ENCODE measurements at places on chromosomes 13 and 19.

DNA sequence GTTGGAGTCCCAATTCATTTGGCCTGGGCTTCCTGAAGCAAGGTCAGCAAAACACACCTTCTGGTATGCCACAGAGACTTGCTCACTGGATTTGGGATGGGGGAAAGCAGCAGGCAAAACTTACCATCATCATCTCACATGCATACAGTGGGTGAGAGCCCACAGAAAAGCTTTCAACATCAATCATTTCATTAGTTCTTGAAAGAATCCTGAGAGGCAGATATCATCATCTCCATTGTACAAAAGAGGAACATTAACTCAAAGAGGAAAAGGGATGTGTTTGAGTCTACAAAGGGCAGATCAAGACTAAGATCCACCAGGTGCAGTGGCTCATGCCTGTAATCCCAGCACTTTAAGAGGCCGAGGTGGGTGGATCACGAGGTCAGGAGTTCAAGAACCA is 6.4 kb downstream of the WDR87 start:
- no peak for DNase-seq

DNA sequence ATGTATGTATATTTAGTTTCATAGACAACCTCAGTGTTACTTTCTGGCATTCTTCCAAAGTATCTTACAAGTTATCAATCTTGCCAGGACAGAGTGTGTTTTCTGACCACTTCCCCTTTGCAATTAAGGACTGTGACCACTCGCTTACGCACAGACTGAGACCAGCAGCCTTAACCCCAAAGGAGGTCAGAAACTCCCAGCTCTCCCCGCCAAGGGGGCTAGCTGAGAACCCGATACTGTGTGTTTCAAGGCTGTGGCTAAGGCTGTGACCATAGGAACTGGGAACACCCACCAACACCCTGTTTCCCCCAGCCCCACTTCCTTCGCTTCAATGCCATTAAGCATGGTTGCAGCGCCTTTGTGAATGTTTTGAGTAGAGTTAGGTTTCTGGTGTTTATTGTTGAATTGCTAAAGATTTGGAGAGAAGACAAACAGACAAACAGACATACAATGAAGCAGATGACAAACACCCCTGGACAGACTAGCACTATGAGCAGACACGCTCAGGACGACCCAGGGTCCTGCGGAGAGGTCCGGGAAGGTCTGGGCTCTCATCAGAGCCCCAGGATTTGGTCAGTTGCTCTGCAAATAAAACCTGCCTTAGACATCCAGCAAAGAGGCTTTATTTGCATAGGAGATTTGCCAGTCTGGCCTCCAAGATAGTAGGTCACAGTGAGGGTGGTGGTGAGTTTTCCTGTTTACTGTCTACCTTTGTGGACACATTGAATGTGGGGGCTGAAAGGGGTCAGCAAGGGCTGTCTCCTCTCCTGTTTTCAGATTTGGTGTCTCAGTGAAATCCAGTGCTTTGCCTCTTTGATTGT is 25.0 kb upstream of the TNFSF11 start:
- DNase-seq, result peak; percentile 57

DNA sequence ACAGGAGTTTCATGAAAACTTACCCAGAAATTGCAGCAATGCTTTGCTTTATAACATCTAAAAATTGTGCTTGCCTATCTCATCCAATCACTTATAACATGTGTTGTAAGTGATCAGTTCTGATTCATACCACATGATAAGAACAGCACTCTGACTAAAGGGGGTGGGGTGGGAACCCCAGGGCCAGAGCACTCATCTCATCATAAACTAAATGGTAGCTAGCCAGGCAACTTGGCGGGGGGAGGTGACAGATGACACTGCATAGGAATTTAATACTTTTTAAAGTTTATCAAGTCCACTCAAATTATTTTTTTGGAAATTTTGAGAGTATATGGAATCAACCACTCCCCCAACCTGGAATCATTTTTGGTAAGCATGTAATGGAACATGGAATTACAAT is 42.1 kb downstream of the FOXO1 start:
- DNase-seq, result no peak

- no peak for DNase-seq
Measured at GRCh38 chr13:95752677-95753076, 75.7 kb downstream of the DNAJC3 start.

DNA sequence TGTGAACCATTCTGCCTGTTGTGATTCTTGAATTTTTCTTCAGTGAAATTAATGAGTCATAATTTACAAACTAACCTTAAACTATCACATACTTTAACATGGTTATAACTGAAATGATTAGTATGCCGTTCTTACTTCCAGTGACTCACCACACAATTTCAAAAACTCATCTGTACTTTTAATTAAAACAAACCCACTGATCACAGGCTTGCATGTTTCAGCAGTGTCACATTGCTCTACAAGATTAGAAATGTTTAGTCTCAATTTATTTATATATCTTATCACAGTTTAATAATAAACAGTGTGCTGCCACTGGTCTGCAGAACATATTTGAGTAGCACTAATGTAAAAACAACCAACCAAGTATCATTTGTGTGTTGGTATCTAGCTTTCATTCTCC is 2227.9 kb upstream of the PCDH20 start:
- no peak for DNase-seq

GRCh38 chr13:63910511-63910910 is 2494.9 kb upstream of the PCDH20 start:
- DNase-seq, result peak; percentile 62

- DNase-seq, result peak; percentile 38
Measured at GRCh38 chr13:51158880-51159518, 47.9 kb upstream of the C13orf42 start.

GRCh38 chr13:41306271-41307145 is 4.6 kb upstream of the NAA16 start:
- no peak for DNase-seq

DNA sequence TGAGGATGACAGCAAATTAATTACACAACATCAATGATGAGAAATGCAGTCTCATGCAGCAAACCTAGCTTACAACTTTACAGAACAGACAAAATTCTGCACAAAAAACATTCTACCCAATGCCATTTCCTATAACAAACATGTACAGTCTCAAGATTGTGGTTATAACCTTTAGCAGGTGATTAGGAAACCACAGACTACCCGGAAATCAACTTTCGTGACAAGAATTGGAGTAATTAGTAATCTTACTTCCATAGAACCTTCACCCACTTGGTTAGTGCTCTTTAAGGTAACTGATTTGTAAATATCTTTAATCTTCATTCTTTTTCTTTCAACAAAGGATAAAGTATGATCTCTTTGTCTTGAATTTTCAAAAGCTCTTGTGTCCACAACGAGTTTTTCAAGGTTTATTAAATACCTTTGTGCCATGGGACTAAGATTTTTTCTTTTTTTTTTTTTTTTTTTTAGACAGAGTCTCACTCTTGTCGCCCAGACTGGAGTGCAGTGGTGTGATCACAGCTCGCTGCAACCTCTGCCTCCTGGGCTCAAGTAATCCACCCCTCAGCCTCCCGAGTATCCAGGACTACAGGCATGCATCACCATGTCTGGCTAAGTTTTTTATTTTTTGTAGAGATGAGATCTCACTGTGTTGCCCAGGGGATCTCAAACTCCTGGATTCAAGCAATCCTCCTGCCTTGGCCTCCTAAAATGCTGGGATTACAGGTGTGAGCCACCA is 78.8 kb downstream of the MAP4K1 start:
- no peak for DNase-seq

DNA sequence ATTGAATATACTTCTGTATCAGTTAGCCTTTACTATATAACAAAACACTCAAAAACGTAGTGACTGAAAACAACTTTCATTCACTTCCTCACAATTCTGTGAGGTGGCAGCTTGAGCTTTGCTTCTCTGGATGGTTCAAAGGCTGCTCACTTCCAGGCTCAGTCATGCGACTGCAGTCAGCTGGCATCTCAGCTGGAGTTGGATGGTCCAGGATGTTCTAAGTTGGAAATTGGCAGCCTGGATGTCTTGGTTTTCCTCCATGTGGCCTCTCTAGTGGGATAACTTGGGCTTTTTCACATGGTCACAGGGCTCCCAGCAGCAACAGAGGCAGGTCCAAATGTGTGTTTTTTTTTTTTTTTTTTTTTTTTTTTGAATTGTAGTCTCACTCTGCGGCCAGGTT is 204.4 kb downstream of the LACC1 start:
- no peak for DNase-seq

DNA sequence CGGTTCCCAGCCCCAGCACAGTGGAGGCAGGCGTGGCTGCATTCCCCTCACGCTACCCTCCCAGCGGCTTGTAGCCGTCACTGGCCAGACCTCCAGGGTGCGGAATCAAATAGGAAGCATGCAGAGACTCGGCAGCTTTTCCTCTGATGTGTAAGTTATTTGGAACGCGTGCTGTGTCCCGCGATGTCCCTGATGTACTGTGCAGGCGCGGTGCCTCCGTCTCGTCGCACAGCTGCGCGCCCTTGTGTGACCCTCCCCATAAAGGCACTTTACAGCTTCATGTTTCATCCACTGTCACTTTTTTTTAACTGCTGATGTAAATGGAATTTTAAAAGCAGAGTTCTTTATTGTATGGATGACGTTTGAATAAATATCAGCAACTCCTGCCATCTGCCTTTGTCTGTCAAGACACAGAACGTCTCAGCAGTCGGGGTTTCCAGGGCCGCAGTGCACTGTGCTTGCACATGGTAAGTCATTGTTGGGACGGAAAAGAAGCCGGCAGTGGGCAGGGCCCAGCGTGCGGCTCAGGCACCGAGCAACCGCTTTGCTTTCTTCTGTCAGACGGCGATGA is 7.3 kb upstream of the F7 start:
- peak; percentile 85 for DNase-seq

- DNase-seq, result no peak
Measured at GRCh38 chr19:15184776-15185175, 16.0 kb downstream of the NOTCH3 start.

- DNase-seq, result no peak
Measured at GRCh38 chr13:49410006-49410405, 33.9 kb downstream of the CAB39L start.

GRCh38 chr13:89628567-89628966 is 1718.9 kb upstream of the MIR17HG start:
- DNase-seq, result no peak

DNA sequence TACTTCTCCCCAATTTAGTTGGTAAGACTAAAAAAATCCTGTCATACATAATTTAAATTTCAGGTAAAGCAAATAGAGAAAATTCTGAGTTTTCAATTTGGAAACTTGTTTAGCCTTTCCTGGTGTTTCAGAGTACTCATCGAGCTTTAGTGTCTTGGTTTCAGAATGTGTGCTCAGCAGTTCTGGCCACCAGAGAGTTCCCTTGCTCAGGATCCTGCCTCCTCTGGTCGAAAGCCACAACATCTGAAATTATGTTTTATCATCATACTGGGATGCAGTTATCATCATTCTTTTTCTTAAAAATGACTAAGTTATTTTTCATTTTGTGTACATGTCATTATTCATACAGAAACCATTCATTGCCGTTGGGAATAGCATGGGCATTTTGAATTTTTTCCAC is 263.2 kb upstream of the SPRY2 start:
- peak; percentile 53 for DNase-seq

DNA sequence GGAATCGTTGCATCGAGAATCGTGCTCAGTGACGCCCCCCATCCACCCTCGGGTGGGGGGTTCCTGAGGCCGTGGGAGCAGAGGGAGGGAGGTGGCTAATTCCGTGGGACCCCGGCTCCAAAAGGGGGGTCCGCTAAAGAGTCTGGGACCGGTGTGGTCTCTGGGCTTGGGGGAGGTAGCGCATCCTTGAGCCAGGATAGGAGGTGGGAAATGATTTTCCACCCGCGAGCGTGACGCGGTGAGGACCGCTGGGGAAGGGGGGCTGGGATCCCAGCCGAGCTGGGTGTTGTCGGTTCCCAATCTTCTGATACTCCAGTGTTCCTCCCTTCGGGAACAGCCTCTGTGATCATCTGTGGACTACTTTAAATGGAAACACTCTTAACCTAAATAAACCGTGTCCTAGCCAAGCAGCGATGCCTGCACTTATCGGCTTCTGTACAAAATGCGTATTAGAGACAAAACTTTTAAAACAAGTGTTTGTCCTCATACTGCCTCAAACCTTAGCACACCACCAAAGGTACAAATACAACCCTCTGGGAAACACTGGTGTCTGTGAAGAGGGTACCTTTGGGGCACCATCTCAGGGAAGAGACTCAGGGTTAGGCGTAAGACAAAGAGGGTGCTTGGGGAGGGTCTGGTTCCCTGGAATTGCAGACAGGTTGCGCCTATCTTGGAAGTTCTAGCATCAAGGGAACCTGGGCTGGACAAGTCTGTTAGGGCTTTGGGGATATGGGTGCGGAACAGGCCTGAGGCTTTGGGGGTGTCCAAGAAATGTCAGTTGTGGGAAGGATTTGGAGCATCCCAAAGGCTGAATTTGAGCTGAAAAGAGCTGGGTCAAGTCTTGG is 16.0 kb downstream of the KCNC3 start:
- no peak for DNase-seq

GRCh38 chr19:1469255-1470054 is 9.6 kb downstream of the C19orf25 start:
- DNase-seq, result no peak

GRCh38 chr19:55270172-55270942 is 9.6 kb downstream of the HSPBP1 start:
- no peak for DNase-seq

- no peak for DNase-seq
Measured at GRCh38 chr13:31367410-31367809, 167.6 kb downstream of the B3GLCT start.

DNA sequence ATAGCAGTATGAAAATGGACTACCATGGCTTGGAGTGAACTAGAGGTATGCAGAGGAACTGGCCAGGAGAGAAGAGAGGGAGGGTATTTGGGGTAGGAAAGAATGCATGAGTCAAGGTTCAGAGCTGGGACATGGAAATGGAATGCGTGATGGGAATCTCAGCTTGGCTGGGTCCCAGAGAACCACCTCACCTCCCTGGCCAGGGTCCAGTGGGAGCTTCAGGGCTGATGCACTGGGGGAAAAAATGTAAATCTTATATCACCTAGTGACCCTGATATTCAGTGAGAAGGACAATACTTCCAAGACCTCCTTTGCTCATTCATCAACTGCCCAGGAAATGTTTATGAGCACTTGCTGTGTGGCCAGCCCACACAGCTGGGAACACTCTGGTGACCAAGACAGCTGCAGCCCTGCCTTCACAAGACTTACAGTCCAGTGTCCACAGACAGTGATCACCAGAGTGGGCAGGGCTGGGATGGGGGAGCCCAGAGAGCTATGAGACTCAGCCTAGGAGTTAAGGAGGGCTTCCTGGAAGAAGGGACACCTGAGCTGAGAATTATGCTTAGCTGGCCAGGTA is 12.8 kb downstream of the IGSF23 start:
- no peak for DNase-seq

DNA sequence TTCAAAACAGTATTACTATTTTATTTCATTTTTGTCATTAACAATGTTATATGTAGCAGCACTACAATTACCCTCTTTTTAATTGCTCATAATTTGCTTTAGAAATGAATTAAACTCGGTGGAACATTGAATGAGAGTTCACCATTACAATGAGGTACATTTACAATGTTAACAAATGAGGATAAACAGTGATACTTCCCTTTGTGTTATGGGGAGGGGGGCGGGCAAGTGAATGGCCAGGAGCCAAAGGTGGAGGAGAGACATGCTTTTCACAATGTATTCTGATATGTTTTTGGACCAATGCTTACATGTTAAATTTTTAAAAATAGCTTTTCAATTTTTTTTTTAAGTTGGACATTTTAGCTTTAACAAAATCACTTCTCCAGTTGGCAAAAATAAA is 34.2 kb downstream of the NALCN start:
- no peak for DNase-seq
